ENCODE measurements at places on chromosomes 16 and 17.

DNA sequence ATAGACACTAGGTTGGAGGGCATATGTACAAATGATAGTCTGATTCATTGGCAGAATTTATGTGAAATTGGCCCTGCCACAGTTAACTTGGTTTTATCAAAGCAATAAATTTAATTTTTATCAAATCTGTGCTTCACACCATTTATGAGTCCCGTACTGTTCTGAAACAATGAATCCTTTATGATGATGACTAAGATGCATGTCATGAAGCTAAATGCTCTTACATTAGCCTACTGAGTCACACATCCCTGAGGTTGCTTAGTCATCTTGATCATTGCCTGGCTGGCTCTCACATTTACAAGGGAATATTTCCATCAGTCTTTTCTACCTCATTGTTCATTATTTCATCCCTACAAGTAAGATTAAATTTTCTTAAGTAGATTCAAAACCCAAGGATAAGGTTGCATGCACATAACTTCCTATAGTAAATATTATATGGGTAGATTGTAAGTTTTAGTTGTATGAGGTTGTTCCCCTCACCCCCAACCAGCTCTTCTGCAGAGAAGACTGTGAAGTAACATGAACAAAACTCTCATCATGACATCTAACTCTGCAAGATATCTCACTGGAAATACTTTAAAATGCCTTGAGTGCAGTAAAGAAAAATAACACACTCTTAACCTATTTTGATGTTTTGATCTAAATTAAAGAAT is 170.7 kb downstream of the CYB561 start:
- peak; percentile 80 for DNase-seq

- no peak for DNase-seq
Measured at GRCh38 chr16:67162506-67163163, 1.9 kb upstream of the HSF4 start.

DNA sequence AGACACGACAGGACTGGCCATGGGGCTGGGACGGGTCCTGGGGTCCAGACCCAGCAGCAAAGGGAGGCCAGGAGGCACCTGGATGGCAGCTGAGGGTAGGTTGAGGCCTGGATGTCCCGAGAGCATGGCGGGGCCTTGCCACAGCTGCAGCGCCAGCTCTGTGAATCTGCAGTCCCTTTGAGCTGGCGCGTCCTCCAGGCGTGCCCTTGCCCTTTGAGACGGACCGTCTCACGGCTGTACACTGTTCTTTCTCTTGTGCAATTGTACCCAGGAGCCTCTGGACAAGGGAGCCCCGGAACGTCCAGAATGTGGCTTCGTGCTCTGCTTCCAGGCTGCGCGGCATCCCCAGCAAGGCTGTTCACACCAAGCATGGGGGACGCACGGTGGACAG is 69.5 kb upstream of the CIBAR2 start:
- DNase-seq, result no peak

DNA sequence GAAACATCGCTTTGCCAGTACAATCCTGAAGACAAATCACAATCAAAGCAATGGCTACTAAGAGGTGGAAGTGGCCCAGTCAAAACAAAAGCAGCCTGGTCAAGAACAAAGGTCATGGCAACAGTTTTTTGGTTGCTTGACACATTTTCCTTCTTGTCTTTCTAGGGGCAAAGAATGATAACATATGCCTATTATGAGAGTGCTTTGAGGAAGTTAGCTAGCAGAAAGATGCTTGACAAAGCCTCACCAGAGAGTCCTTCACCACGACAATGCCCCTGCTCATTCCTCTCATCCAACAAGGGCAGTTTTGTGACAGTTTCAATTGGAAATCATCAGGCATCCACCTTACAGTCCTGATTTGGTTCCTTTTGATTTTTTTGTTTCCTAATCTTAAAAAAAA is 31.8 kb upstream of the N4BP1 start:
- DNase-seq, result no peak

- peak; percentile 36 for DNase-seq
Measured at GRCh38 chr17:48244121-48244711, 136.7 kb downstream of the SNX11 start.
